ENCODE measurements at places on chromosomes 2 and 18.

- DNase-seq: no peak
Measured at GRCh38 chr2:54712516-54712915, 10.9 kb upstream of the EML6 start.

DNA sequence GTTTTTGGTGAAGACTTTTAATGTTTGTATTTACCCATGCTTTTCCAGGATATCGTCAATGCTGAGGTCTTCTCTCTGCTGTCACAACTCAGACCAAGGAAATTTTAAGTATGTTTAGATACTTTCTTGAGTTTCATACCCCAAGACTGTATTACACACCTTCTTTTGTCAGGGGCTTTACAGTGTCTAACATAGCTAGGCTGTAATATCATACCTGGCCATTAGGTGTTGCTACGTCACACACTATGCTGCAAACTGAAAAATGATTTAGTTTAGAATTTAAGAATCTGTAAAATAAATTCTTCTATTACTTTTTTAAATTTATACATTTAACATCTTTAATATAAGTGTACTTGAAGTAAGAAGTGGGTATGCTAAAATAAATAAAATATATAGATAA, 358.4 kb upstream of the NRP2 start:
- no peak for DNase-seq

GRCh38 chr2:128624956-128625355, 306.3 kb upstream of the HS6ST1 start:
- no peak for DNase-seq

- no peak for DNase-seq
Measured at GRCh38 chr2:191885650-191886049, 38.8 kb upstream of the CAVIN2 start.

GRCh38 chr2:100252811-100253698, 69.2 kb downstream of the LONRF2 start:
- DNase-seq: no peak

All from RWPE2 (cell line).